Left colon (tissue), 2 donors: ENCODE measurements at places on chromosomes 11 and 22.

GRCh38 chr11:2167141-2168045 lies 4.2 kb downstream of the TH start:
- no peak for DNase-seq

DNA sequence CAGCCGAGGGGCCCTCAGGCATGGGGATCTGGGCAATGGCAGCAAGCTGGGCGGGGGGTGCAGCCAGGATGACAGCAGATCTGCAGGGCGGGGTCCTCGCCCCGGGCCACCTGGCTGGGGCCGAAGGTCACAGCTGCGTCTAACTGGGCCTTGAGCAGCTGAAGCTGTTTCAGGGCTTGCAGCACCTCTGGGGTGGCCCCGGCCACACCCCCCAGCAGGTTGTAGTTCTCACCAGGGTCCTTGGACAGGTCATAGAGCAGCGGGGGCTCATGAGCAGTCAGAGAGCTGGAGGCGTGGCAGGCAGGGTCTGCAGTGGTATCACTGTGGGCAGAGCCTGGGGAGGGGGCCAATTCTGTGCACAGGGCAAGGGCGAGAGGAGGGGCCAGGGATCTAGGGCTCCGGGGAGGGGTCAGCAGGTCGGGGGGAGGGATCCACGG lies 2.8 kb downstream of the ARSA start:
- no peak for DNase-seq

DNA sequence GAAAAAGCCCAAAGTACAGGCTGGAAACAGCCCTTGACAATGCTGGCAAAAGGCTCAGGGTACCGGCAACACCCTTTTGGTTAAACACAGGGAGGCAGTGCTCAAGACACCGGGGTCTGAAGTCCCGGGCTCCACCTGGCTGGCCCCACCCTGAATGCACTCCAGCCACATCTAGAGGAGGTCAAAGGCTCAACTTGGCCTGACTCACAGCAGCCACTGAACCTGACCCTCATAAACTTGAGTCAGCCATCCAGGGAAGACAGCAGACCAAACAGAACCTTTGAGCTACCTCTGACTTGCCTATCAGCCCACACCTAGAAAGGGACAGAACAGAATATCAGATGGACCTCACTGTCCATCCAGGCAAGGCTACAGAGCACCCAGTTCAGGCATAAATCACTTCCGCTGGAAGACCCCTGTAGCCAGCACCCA lies 3.8 kb downstream of the CFL1 start:
- peak; percentile 95 for DNase-seq

- no peak for DNase-seq
These were observed 104.2 kb downstream of the NAV2 start for GRCh38 chr11:19816817-19817216.

GRCh38 chr22:26743149-26743548 lies 85.8 kb downstream of the MIAT start:
- DNase-seq = no peak

- DNase-seq = no peak
These were observed 43.4 kb downstream of the IRAG1 start for GRCh38 chr11:10650166-10650565.

DNA sequence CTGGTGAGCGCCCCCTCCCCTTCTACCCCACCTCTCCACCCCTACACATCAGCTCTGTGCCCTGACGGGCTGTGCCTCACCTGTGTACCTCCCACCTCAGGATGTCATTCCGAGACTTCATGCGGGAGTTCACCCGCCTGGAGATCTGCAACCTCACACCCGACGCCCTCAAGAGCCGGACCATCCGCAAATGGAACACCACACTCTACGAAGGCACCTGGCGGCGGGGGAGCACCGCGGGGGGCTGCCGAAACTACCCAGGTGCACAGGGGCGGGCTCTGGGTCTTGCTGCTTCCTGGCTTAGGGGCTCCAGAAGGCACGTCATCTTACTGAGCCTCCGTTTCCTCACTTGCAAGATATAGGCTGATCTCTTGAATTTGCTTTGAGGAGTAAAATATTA lies 6.8 kb downstream of the CAPN1 start:
- DNase-seq = no peak

DNA sequence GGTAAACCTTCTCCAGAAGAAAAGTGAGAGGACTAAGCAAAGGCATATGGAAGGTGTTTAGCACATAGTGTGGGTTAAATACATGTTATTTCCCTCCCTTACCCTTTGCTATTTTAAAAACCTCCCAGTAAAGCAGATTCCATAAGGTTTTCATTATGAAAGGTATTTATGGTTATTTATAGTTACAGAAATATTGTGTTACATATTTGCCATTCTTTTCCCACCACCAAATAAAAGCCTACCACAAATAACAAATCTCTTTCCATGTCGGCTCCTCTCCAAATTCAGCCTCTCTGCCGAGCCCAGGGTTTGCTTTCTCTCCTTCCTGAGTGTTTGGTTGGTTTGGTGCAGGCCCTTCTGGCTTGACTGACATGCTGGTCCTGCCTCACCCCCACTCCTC lies 64.4 kb downstream of the INSC start:
- no peak for DNase-seq

GRCh38 chr11:130202818-130203689 lies 43.5 kb downstream of the ST14 start:
- DNase-seq = peak; percentile 9

GRCh38 chr11:2776351-2777061 lies 76.7 kb upstream of the KCNQ1OT1 start:
- peak; percentile 21 for DNase-seq

- no peak for DNase-seq
These were observed 962.9 kb downstream of the BRD1 start for GRCh38 chr22:48864748-48865147.

GRCh38 chr11:83192606-83193245 lies 786 bp upstream of the ANKRD42 start:
- DNase-seq = no peak

- DNase-seq = no peak
These were observed 32.2 kb downstream of the MMP20 start for GRCh38 chr11:102592634-102593581.

GRCh38 chr11:1160231-1161101 lies 2.7 kb downstream of the MUC5AC start:
- no peak for DNase-seq

- DNase-seq = peak; percentile 96
These were observed at the start of gene SYVN1 for GRCh38 chr11:65134240-65134951. SYVN1 (minus strand) TSS chr11:65134519; CDS start chr11:65133601, 918 bp downstream.

GRCh38 chr11:123209591-123209990 lies 14.5 kb upstream of the CLMP start:
- DNase-seq = no peak

DNA sequence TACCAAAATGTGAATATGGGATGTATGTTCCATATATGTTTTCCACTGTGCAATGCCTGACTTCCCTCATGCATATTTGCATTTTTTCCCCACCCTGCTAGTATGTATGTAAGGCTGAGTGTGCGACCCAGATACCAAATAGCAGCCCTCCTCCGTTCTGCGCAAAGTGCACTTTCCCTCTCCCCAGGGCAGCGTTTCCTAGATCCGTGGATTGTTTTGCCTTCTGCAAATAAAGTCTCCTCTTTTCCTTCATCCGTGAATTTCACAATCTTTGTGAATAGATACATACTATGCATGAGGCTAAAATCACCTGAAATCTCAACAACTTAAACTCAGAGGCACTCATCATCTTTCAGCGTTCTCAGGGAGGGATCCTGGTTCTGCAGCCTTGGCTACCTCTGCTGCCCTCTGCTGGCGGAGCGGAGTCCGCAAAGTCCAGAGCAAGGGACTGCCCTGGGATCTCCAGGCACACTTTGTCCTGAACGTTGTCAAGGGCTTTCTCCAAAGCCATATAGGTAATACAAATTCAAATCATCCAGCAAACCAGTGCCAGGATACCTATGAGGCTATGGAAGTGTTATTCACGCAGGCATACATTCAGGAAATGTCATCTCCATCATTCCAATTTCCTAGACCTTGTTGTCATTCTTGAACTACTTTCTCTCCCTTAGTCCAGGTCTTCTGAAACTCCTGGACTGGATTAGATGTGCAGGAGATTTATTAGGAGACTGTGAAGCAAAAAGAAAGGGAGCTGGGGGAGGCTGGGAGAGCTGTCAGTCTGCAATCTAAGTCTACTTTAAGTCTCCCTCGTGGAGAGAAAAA lies 53.1 kb downstream of the CNTF start:
- peak; percentile 63 for DNase-seq

GRCh38 chr22:39594411-39594810 lies 23.9 kb downstream of the CACNA1I start:
- DNase-seq = no peak

- no peak for DNase-seq
These were observed 4.0 kb downstream of the OR51E1 start for GRCh38 chr11:4647766-4648165.

DNA sequence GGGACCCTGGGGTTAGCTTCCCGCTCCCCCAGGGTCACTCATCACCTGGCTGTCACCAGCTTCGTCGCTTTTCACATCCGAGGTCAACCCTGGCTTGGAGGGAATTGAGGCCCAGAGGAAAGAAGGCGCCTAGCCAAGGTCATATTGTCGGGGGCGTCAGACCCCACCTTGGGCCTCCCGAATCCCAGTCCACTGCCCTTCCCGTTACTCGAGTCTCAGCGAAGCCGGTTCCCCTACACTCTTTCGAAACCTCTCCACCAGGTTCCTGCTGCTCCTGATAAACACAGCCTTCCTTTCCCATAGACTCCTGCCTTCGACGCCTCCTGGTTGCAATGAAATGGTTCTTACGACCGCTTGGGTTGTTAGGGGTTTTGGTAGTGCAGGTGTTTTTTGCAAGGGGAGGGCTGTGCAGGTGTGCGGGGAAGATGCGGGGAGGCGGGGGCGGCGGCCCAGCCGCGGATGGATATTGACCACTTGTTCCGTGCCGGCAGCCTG lies 642 bp downstream of the NAA40 start:
- DNase-seq = peak; percentile 46

GRCh38 chr11:59600636-59601035 lies 14.9 kb downstream of the OSBP start:
- no peak for DNase-seq

DNA sequence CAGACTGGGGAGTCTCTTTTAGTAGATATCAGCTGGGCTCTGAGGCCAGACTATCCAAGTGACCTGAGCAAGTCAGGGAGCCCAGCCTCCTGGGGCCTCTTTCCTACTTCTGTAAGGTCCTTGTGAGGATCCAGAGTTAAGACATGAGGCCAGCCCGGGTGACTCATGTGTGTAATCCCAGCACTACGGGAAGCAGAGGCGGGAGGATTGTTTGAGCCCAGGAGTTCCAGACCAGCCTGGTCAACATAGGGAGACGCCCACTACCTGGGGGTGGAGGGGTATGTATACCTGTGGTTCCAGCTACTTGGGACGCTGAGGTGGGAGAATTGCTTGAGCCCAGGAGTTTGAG lies 36.9 kb upstream of the POLA2 start:
- DNase-seq = no peak

GRCh38 chr11:14973621-14974514 lies 1.7 kb upstream of the CALCA start:
- DNase-seq = peak; percentile 18

DNA sequence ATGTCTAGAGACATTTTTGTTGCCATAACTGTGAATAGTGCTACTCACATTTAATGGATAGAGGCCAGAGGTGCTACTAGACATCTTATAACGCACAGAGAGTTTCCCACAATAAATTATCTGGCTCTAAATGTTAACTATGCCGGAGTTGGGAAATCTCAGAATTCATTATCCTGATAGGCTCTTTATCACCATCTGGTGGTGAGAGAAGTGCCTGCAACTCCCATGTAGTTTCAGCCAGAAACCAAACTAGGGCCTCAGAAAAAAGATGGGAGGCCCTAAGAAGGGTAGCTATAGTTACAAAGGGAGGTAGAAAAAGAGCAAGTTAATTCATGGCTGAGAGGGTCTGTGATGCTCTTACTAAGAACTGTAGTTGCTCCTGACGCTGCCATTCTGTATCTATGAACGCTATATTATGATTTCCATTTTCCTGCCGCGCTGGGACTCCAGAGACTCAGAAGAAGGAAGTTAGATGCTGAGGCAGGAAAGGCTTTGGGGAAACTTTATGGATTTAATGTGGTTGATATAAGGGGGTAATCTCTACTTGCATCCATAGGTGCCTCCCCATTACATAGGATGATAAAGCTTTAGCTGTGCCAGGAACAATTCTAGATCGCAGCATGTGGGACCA lies 22.9 kb upstream of the MRPL17 start:
- no peak for DNase-seq

GRCh38 chr22:27231266-27231665 lies 570.3 kb downstream of the MN1 start:
- DNase-seq = no peak

DNA sequence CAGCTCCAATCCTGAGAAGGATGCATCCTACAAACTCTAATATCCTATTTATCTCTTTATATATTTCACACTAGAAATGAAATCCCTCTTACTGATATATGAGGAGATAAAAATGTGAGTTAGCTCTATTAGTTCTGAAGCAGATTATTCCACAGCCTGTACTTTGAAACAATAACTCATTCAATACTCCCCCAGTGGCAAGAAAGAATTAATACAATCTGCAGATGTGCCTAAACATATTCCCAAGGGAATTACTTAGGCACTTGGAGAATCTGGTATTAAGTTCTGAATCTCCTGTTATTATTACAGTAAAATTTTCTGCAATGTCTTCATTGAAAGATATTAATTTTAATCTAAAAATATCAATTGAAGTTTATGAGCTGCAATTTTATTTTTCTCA lies 59.4 kb downstream of the DDI1 start:
- no peak for DNase-seq
